NCI-H187 (cell line): ENCODE measurements at places on chromosomes 6 and 20.
A peak's percentile ranks its signal among the peaks of the same experiment; 100 is the strongest.

GRCh38 chr20:47352332-47353238 is 3.9 kb downstream of the ZMYND8 start:
- peak; percentile 71 for DNase-seq

GRCh38 chr20:20078041-20078440 is 25.7 kb downstream of the CFAP61 start:
- no peak for DNase-seq

GRCh38 chr6:146287691-146288369 is 255.8 kb upstream of the RAB32 start:
- no peak for DNase-seq

- no peak for DNase-seq
These were observed 71.0 kb upstream of the SPACA1 start for GRCh38 chr6:87976616-87977015.
